ENCODE measurements at places on chromosomes 2 and 18. TPM values are rescaled to one million over a fixed set of nuclear protein-coding genes. Genes with fewer than 3 reads are reported as not detected.

GRCh38 chr18:2348003-2348402, 223.3 kb downstream of the METTL4 start:
- DNase-seq = no peak

DNA sequence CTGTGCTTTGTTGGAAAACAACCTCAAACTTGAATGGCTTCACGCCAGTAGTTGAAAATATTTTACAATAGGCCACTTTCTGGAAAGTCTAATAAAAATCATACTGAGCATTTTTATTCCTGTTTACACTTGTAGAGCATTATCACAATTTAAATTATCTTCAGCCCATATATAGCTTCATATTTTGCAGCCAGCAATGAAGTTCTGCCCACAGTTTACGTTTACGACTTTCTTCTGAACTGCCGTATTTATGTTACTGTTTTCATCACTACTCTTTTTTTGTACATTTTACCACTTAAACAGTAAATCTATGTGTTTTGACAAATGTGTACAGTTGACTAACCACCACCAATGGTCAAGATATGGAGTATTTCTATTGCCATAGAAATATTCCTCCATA, 86.2 kb downstream of the COPS8 start:
- DNase-seq = no peak

DNA sequence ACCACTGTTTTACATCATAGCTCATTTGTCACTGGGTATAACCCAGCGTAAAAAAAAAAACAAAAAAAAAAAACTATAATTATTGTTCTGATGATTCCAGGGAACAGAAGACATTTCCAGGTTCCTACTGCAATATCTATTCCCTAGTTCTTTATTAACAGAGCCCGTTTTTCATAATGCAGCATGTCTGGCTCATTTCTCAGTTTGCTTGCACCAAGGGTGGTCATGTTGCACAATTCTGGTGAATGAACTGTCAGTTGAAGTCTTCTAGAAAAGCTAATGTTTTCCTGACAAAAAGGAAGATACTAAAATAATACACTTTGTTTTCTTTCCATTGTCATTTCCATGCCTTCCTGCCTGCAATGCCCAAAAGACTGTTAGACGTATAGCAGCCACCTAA, 180.1 kb downstream of the RDH14 start:
- no peak for DNase-seq

ERICH2 gene
- 5.6 TPM for total RNA-seq

MEP1B gene
- not detected for total RNA-seq
